ENCODE measurements at places on chromosomes 6 and 20.

DNA sequence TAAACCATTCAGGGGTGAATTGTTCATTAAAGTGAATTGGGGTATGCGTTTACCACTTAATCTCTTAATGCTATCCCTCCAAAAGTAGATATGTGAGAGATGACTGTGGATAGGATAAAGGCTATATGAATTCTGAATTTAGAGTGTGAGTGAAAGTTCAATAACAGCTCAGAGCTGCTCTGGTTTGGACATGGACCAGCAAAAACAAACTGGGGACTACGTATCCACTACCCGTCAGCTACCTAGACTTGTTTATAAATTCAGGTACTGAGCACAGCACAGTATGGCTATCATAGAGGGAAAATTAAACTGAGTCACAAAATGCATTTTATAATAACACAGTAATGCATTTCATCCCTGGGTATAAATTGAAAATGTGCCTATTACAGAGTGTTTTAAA is 44.4 kb downstream of the HDDC2 start:
- DNase-seq = no peak

DNA sequence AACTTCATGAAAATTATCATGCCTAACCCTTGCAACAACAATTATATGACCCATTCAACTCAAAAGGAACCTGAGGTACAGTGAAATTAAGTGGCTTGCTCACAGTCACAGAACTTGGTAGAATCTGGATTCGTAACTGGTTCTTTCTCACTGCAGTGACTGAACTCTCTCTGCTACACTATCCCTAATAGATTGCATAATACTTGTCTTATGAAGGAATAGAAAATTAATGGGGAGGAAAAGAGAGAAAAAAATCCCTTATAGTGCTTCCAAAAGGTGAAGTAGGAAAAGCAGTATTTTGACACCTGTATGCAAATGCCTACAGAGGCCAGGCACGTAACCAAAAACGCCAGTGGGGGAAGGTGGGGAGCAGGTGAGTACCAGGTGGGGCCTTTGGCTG is 186.6 kb downstream of the LY86 start:
- no peak for DNase-seq

DNA sequence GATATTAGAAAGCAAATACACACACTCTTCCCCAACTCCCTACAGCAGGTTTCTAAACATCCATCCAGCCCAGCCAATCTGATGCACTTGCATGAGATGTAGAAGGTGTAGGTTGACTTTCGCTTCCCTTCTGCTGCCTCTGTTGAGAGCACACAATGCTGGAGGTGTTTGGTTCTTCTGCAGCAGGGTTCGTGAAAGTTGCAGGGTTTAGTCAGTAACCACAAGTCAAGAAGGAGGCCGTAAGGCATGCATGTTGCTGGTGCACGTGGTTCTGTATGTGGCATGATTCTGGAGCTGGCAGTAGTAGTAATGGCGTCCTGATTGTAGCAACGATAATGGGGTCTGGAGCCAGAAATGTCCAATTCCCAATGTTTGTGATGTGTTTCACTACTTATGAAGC is 53.0 kb downstream of the DEK start:
- DNase-seq = no peak

DNA sequence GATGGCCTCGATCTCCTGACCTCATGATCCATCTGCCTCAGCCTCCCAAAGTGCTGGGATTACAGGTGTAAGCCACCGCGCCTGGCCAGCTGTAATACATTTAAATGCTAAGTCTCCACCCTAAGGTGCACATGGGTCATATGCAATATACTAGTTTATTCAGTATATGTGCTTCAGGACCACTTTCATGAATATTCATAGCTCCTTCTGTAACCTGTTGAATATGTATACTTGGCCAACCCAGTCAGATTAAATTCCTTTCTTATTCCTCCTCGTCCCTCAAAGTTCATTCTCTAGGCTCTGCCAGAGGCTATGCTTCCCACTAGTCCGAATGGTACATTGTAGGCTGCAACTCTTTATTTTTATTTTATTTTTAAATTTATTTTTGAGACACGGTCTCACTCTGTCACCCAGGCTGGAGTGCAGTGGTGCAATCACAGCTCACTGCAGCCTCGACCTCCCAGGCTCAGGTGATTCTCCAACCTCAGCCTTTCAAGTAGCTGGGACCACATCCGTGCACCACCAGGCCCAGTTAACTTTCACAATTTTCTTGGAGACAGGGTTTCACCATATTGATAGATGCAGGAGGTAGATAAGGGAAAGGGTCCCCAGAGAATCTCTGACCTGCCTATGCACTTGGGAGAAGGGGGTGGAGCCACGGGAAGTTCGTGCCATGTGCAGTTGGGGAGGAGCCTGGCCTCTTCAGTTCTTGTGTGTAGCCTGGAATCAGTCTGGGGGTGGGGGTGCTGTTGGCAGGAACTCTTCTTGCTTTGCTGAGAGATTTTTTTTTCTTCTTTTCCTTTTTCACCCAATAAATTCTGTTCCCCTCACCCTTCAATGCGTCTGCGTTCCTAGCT is 41.3 kb upstream of the DDR1 start:
- DNase-seq = no peak

GRCh38 chr20:44309763-44310663 is 989 bp downstream of the FITM2 start:
- DNase-seq = no peak

DNA sequence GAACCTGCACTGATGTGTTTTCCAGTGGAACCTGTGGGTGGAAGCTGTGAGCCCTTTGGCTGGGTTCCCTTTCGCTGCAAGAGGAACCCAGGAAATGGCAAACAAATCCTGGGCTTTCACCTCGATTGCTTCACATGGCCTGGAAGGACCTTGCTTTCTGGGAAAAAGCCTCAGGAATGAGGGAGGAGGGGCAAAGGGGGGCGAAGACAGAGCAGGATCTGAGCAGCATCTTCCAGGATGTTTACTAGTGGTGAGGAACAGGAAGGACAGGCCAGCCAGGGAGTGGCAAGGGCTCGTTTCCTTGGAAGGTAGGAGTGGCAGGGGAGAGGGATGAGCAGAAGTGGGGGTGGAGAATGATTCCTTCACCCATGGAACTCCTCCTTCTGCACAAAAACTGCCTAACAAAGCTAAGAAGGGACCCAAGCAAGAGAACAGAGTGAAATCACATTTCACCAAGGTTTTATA is 5.9 kb downstream of the SLC2A10 start:
- no peak for DNase-seq

DNA sequence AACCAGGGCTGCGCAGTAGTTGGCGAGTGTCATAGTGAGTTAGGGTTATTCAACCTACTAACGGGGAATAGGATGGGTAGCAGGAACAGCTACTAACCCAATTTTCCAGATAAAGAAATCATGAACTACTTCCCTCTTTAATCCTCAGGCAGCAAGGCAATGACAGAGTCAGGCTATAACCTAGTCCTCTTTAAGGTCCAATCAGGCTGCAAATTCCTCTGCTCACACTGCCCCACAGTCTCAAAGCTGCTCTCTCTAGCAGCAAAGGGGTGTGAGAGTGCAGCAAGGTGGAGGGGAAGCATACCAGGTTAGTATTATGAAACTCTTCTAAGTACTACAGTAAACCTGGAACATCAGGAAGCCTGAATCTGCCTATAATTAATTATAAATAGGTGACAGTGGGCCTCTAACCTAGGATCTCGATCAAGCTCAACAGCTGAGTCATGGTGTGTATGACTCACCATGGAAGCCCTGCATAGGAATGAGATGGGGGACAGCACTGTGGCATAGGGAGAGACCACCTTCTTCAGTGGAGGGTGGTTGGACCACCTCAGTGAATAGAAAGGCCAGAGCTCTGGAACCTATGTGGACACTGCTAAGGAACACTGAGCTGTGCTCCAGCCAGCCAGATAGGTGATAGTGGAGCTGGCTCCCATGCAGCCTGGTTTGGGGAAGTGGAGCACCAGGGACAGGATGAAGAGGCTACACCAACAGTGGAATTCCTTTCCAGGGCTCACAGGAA is 7.9 kb downstream of the PEX6 start:
- DNase-seq = no peak

GRCh38 chr6:135014353-135014832 is 40.2 kb downstream of the HBS1L start:
- DNase-seq = no peak

DNA sequence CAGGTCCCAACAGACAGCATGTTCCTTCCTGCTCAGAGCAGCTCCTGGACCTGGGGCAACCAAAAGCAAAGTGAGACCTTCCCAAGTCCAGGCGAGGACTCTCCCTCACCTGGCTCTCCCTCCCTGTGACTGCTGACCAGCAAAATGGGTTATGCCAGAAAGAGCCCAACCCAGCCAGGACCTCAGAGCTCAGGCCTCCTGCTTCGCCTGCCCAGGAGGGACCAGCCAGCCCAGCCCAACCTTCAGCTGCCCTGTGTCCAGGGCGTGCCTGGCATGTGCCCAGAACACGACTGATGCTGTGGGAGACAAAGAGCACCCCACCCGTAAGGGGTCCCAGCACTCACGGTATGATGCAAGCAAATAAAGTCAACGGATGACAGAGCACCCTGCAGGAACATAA is 74.0 kb upstream of the CST7 start:
- DNase-seq = no peak

DNA sequence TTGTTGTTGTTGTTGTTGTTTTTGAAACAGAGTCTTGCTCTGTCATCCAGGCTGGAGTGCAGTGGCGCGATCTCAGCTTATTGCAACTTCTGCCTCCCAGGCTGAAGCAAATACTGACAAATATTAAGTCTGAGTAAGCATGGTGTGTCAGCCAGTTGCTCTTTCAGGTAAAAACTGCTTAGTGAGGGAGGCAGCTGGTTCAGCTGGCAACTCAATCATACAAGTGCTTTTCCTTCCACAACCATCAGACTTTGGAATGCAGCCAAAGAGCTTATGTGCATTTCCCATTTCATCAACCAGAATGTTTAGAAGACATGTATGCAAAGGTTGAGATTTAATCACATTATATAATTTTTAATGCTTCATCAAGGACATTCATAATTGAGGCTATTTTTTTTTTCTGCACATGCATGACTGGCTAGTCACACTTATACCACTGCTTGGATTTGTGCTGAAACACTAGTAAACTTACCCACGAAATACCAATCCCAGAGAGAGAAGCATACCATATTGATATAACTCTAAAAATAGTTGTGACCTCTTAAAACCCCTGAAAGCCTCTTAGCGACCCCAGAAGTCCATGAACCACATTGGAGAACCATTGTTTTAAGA is 56.0 kb downstream of the CLIC5 start:
- DNase-seq = no peak

DNA sequence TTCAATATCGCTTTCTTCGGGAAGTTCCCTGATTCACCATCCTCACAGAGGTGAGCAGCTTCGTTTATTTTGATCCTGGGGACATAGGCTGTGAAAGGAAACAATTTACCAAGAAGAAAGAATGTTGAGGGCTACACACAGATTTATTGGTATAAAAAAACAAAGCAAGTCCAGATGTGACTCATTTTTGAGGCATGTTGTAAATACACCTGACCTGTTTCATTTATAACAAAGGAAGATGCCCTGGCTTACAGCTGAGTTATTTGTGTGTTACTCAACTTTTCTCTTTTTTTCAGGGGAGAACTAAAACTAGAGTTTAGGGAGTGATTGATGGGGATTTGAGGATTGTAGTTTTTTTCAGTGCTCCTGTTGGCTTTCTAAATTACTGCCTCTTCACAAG is 489.5 kb downstream of the CBLN4 start:
- DNase-seq = no peak

DNA sequence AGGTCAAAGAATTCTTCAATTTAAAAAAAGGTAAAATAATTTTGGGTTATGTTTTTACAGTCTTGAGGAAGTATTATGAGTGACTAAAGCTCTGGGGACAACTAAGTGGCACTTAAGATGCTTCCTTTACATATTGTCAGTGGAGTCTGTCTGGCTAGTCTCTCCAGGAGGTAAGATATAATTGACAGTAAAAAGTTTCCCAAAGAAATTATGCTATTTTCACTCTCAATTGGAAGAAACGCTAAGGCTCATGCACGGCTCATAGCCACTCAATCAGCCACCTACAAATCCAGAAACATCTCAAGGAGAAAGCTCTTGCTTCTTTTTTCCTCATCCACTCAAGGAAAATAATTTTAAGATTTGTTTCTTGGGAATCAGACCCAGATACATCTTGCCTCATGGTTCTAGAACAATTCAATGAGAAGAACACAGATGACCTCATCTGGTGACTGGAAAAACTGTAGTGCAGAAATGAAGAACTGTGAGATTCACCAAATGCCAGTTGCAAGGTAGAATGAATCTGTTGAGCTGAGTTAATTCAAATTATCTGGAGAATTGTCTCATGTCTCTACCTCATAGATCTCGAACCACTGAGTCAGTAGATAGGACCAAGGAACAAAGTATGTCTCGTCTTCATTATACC is 252.9 kb downstream of the TPBG start:
- no peak for DNase-seq

DNA sequence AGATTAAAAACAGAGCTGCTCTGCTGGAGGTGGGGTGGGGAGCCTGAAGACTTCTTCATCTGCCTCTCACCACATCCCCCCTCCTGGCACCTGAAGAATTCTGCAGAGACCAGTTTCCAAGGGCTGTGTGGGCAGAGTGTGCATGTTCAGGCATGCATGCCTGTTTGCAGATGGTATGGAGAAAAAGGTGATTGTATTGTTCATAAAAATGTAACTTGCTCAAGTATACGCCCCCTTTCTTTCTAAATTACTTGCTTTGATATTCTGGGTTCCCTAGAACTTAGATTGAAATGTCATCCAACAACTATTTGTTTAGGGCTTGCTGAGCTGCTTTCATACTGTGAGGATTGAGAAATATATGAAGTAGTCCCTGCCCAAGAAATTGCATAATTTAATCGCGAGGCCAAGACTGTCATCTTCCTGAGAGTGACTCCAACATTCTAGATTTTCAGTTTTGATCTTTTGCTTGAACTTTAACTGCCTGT is 83.6 kb downstream of the LCA5 start:
- no peak for DNase-seq

- DNase-seq = no peak
These were observed 137.9 kb upstream of the THBS2 start for GRCh38 chr6:169391473-169392071.

- no peak for DNase-seq
These were observed 1.4 kb upstream of the TXNDC5 start for GRCh38 chr6:7912024-7912423.

GRCh38 chr6:150450918-150451317 is 82.1 kb downstream of the IYD start:
- DNase-seq = no peak

DNA sequence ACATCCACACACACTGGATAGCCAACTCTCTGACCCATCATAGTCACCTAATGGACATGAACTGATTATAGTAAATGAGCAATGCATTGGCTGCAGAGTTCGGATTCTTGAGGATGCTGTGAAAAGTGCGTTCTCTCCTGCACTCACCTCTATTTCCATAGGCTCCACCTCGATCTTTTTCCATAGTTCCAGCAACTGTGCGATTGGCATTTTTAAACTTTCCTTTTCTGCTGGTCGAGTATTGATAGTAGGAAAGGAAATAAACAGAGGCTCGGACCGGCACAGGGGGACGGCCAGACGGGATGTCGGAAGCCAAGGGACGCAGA is 94.4 kb downstream of the RNASET2 start:
- DNase-seq = no peak

GRCh38 chr6:6728169-6728941 is 139.8 kb downstream of the LY86 start:
- DNase-seq = no peak

- no peak for DNase-seq
These were observed 148.0 kb downstream of the TMEM200A start for GRCh38 chr6:130513770-130514169.

GRCh38 chr6:158279615-158280014 is 32.6 kb upstream of the TULP4 start:
- DNase-seq = peak; percentile 58
